Left cardiac atrium (tissue), 4 donors: ENCODE measurements at places on chromosomes 7 and 10. TPM values are rescaled to one million over a fixed set of nuclear protein-coding genes. Genes with fewer than 3 reads are reported as not detected.
A peak's percentile ranks its signal among the peaks of the same experiment; 100 is the strongest.

- DNase-seq, result no peak
Observed at GRCh38 chr7:3019801-3020200, 23.9 kb downstream of the CARD11 start.

DNA sequence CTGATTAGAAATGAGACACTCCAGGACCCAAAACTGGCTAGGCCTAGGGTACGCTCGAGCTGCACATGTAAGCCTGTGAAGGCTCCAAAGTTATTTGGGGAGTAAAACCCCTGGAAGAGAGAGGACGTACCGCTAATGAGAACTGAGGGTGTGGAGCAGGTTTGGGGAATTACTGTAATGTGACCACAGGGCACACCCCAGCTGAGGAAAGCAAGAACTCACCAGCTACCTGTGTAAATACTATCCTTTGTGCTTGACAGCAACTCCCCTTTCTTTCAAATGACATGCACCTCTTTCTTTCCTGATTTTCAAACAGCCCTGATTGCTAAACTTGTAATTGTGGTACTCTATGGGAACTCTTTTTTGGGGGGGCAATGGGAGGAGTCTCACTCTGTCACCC lies 147.2 kb downstream of the JAZF1 start:
- no peak for DNase-seq

Gene DYDC2
- total RNA-seq, result not detected

DNA sequence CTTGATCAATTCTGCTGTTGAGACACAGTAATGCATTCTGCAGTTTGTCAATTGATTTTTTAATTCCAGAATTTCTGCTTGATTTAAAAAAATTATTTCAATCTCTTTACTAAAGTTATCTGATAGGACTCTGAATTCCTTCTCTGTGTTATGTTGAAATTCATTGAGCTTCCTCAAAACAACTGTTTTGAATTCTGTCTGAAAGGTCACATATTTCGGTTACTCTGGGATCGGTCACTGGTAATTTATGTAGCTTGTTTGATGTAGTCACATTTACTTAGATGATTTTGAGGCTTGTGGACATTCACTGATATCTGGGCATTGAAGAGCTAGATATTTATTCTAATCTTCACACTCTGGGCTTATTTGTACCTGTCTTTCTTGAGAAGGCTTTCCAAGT lies 67.2 kb upstream of the NME8 start:
- DNase-seq, result no peak

DNA sequence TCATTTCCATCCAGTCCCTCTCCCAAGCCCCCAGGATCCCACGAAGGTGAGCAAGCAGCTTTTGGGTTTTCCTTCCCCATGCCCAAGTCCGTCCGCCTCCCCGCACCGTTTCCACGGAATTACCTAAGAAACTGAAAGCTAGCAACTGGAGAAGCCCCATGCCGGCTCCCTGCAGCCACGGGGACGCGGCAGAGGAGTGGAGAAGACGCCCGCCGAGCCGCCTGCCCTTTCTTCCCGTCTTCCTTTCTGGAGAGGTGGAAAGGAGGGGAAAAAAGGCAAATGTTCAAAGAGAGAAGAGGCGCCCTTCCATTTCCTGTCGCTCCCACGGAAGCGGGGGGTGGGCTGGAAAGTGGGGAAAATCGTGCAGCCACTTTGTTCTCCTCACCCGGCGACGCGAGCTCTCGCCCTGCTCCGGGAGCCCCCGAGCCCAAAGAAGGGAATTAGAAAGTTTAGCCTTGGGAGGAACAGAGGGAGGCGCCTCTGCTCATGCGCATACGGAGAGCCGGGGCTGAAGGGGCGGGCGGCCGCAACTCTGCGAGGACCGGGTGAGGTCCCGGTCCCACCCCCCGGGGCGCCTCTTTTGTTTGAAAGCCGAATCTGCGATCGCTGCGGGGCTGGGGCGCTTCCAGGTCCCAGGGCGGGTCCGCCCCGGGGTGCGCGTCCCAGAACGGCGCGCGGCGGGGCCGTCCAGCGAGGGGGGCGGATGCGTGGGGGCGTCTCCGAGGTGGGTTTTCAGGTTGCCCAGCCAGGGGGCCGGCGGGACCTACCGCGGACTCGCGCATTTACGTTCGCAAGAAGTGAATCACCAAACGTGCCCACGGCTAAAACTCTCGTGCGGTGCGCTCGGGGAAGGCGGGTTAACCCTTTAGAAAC lies at the start of gene LAMB1:
Gene LAMB1, minus strand, starts transcription at position 436 of the 873 bp plus-strand sequence. Its CDS starts 276 bp downstream, at position 160.
- peak; percentile 84 for DNase-seq
